ENCODE measurements at places on chromosomes 12 and 14. TPM values are rescaled to one million over a fixed set of nuclear protein-coding genes. Genes with fewer than 3 reads are reported as not detected.

- DNase-seq: no peak
Measured at GRCh38 chr12:132315507-132315906, 13.9 kb downstream of the GALNT9 start.

GRCh38 chr14:90677484-90678050 lies 138.7 kb downstream of the TTC7B start:
- no peak for DNase-seq

DNA sequence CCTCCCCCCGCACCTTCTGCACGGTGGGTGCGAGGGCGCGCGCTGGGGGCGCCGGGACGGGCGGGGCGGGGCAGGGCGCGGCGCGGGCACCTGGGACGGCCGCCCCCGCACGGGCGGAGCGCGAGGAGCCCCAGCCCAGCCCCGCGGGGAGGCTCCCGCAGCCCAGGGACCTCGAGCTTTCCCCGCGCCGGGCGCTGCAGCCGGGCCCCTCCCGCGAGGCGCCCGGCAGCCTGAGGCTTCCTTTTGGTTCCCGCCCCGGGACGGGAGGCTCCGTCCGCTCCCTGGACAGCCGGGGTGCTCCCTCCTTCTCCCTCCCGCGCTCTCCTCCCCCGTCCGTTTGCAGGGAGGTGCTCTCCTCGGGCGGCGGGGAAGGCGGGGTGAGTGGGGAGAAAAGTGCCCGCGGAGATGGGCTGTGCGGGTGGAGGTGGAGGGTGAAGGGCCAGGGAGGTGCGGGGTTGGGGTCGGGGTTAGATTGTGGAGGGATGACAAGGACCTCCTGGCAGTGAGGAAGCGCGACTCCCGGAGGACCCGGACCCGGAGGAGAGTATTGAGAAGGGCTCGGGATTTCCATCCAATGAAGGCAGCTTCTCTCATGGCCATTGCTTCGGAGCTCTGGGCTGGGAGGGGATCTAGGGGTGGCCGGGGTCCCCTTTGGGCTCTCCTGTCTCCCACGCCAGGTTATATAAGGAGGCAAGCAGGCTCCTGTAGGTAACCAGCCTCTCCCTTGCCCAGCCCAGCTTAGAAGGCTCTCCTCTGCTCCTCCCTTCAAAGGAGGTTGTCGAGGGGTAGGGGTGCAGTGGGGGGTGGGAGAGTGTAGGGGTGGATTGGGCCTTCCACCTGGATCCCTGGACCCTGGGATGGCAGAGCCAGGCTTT lies 645 bp downstream of the JDP2 start:
- DNase-seq: peak; percentile 36

- DNase-seq: no peak
Measured at GRCh38 chr14:51627313-51627712, 24.4 kb upstream of the FRMD6 start.

DIO3 gene
- total RNA-seq: 0.94 TPM

TMEM233 gene
- total RNA-seq: 1.2 TPM
